Psoas muscle (tissue), 8 donors: ENCODE measurements at places on chromosomes 1 and 21. TPM values are rescaled to one million over a fixed set of nuclear protein-coding genes. Genes with fewer than 3 reads are reported as not detected.

The LCE6A gene
- not detected for polyA plus RNA-seq

The LCK gene
- 0.26 TPM for polyA plus RNA-seq

GRCh38 chr1:14180738-14181137 is 417.7 kb upstream of the KAZN start:
- no peak for DNase-seq

- no peak for DNase-seq
Measured at GRCh38 chr1:196977278-196977677, at the start of gene CFHR5. Gene CFHR5 (plus strand): TSS chr1:196977556. CDS start chr1:196977665, 109 bp downstream.

The CDKN2C gene
- polyA plus RNA-seq = 4.6 TPM

DNA sequence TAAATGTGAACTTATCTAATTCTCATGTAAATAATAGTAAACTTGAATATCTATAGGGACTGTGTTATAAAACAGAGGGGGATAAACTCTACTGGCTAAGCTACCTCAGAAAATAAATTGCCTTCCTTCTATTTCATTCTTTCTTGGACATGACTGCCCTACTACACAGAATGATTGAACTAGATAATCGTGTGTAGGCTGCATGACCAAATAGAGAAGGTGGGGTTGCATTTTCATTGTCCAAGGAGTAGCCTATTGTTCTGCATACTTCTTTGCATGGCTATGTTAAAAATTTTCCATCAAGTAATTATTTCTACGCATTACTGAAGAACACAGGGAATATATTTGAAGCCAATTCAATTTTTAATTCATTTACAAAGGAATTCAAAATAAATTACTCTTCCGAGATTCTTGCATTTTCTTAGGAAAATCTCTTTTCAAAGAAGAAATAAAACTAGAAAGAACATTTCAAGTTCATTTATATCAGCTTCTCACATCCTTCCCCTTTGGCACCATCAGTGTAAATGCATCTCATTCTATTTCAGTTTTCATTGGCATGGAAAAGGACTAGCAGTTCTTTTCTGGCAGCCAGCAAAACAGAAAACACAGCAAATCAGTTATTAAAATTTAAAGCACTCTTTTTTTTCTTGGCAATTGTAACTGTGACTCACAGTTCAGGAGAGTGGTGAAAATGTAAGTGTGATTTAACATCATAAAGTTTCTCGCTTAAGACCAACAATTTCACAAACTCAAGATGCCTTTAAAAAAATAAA is 714.7 kb downstream of the NCAM2 start:
- DNase-seq = no peak

The TMEM69 gene
- polyA plus RNA-seq = 26.9 TPM

The USP25 gene
- polyA plus RNA-seq = 20.0 TPM

GRCh38 chr21:35070436-35070835 is 21.3 kb upstream of the RUNX1 start:
- DNase-seq = no peak

- DNase-seq = no peak
Measured at GRCh38 chr1:211309617-211310016, 17.0 kb upstream of the TRAF5 start.

GRCh38 chr1:203100516-203100869 is 14.7 kb upstream of the MYOG start:
- no peak for DNase-seq

- DNase-seq = no peak
Measured at GRCh38 chr1:229860926-229861325, 206.1 kb upstream of the GALNT2 start.

The MEX3A gene
- polyA plus RNA-seq = 0.22 TPM

The KCNN3 gene
- 7.5 TPM for polyA plus RNA-seq

The HSD3B1 gene
- polyA plus RNA-seq = not detected

DNA sequence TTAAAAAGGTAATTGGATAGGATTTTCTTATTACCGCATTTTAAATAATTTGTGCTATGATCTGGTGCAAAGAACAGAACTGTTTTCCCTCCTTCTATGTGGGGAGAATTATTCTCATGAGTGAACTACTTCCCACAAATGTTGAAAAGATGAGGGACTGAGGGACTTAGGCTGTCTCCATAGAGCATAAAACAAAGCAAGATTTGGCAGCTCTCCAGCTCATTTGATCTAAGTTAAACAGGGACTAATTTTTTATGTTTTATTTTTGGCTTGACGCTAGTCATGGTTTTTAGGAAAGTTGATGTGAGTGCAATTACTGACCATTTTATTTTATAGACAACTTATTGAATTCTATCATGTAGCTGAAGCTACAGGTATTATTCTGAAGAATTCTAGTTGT is 362.3 kb downstream of the HLX start:
- no peak for DNase-seq

DNA sequence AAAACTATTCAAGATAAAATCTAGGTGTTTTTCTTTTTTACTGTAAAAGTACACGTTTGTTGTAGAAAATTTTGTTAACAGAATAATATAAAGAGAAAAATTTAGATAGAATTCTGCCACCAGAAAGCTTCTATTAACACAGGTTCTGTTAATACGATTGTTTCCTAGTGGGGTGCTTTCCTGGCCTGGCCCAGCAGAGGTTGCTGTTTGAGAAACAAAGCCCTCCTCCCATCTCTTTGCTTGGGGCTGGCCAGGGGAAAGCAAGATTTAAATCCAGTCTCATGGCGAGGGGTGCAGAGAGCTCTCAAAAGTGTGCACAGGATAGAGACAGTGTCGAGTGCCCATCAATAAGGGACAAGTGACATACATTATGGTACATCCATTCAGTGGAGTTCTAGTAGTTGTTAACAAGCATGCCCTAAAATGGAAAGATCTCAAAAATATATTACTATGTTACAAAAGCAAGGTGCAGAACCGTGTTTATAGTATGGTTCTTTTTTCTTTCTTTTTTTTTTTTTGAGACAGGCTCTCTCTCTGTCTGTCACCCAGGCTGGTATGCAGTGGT is 14.6 kb upstream of the ACBD3 start:
- no peak for DNase-seq

DNA sequence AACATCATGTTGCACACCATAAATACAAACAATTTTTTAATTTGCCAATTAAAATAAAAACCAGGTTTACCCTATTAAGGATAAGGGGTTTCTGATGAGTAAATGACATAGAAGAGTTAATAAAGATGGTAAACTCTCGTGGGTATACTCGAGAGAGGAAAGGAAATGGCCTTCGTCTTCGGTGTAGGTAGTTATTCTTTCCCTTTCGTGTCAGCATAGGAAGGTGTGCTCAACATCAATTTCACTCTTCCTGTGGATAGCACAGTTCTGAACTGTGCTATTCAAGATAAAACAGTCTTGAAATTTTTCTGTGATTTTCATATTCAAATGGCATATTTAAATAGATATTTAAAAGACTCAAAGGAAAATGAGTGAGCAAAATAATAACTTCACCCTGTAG is 98.2 kb downstream of the RGL1 start:
- DNase-seq = no peak

The NR1I3 gene
- 0.17 TPM for polyA plus RNA-seq

- no peak for DNase-seq
Measured at GRCh38 chr1:5793516-5793915, 198.7 kb downstream of the NPHP4 start.

The CACNA1E gene
- not detected for polyA plus RNA-seq

- DNase-seq = no peak
Measured at GRCh38 chr1:47510282-47510811, 72.5 kb downstream of the FOXD2 start.

The NOS1AP gene
- polyA plus RNA-seq = 0.10 TPM

The C1orf185 gene
- polyA plus RNA-seq = not detected
